ENCODE measurements at places on chromosomes 7 and 10. TPM values are rescaled to one million over a fixed set of nuclear protein-coding genes. Genes with fewer than 3 reads are reported as not detected.

The UCMA gene
- total RNA-seq, result not detected

DNA sequence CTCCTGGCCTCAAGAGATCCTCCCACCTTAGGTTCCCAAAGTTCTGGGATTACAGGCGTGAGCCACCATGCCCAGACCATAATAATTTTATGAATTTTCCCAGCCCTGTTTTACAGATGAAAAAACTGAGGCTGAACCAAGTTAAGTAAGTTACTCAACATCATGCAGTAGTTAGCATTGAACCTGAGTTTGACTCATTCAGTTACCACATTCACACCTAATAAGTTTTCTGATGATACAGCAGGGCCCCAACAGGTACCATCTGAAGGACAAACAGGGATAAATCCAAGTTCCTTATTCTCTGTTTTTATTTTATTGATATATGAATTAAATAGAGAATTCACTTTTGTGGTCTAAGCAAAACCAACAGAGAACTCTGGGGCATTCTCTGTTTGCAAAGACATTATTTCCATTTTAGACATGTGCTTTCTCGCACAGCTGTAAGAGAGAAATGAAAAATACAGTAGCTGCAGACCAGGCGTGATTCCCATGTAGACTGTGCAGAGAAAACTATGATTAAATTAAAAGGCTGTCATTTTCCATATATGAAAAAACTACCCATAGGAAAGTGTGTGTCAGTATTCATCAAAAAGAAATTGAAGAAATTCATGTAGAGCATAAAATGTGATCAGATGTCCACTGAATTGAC lies 26.6 kb downstream of the APBB1IP start:
- no peaks in the 10 kb centered on the region for H3K27me3 ChIP-seq
- no peak for DNase-seq
- no peaks in the 10 kb centered on the region for H3K36me3 ChIP-seq
- H3K27ac ChIP-seq, result no peak overlapping the region
- H3K4me3 ChIP-seq, result no peak overlapping the region

- no peak overlapping the region for H3K4me3 ChIP-seq
- H3K27me3 ChIP-seq, result peaks cover 16% of the 10 kb centered on the region
- H3K27ac ChIP-seq, result no peak overlapping the region
- H3K4me1 ChIP-seq, result no peaks in the 10 kb centered on the region
- DNase-seq, result no peak
- no peaks in the 10 kb centered on the region for H3K36me3 ChIP-seq
Measured at GRCh38 chr10:103710490-103710889, 144.9 kb downstream of the SH3PXD2A start.

DNA sequence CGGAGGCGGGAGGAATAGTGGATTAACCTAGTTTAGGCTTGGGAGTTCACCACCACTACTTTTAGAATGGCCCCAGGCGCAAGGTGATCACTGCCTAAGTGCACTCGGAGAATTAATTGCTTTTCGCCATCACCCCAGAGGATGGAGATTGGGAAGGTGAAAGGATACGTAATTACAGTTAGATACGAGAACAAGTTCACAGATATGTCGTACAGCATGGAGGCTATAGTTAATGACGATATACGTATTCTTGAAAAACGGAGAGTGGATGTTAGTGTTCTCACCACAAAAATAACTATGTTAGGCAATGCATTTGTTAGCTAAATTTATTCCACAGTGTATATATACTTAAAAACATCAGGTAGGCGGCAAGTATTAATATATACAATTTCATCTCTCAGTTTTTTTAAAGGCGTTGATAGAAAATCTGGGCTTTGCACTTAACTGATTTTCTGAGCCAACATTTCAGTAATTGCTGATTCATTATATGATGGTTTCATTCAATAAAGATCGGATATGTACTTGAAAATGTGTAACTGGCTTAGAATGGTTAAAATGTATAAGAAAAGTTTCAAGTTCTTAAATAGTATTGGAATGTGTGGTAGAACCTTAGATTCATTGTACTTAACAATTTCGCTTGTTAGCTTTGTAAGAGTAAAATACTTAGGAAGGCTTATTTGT lies 683 bp downstream of the CDC123 start:
- DNase-seq, result no peak
- peaks cover 51% of the 10 kb centered on the region for H3K36me3 ChIP-seq
- H3K4me1 ChIP-seq, result peaks cover 8% of the 10 kb centered on the region
- H3K4me3 ChIP-seq, result peak overlapping the region; percentile 95
- peak overlapping the region; percentile 95 for H3K27ac ChIP-seq

GRCh38 chr10:98453729-98454128 lies 7.0 kb upstream of the HPS1 start:
- no peak for DNase-seq
- H3K27ac ChIP-seq, result no peak overlapping the region
- H3K36me3 ChIP-seq, result no peaks in the 10 kb centered on the region
- H3K4me3 ChIP-seq, result no peak overlapping the region

The CACNB2 gene
- total RNA-seq, result not detected

DNA sequence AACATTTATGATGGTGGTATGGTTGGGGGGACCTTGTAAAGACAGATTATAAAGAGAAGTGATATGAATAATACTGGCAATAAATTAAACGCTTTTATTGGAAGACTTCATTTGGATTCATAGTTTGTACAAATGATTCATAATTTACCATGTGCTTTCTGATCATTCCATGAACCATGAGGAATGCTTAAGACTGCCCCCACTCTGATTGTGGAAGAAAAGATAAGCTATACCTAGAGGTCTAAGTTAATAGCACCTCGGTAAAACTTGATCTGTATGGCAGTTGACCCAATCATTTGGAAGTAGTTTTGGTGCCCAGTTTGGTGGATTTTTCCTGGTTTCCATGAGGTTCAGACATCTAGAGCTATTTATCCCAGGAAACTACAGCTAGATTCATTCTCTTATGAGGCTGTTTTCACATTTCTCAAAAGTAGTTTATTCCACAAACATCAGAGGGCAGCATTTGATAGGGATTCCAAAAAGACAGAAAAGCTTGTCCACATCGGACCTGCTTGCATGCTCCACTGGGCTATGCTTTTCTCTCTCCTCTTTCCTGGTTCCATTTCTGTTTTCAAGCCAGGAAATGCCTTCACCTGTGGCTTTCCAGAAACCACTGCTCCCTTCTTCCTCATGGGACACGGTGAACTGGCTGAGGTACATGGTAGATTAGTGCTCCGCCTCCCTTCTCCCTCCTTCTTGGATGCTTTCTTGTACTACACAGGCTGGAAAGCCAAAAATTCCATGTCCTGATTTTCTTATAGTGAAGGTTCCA lies 29.2 kb downstream of the TFAM start:
- no peak overlapping the region for H3K27ac ChIP-seq
- no peaks in the 10 kb centered on the region for H3K27me3 ChIP-seq
- no peaks in the 10 kb centered on the region for H3K4me1 ChIP-seq
- H3K4me3 ChIP-seq, result no peak overlapping the region
- no peaks in the 10 kb centered on the region for H3K36me3 ChIP-seq

The OR2A42 gene
- total RNA-seq, result not detected

The C10orf62 gene
- not detected for total RNA-seq

Measured in K562 (cell line).